Esophagus muscularis mucosa (tissue), 4 donors: ENCODE measurements at places on chromosomes 3 and 15.

- no peak for DNase-seq
Measured at GRCh38 chr3:63061449-63061848, 186.2 kb upstream of the CADPS start.

GRCh38 chr3:77524946-77525682, 485.2 kb downstream of the ROBO2 start:
- DNase-seq = no peak

GRCh38 chr3:42163622-42164244, 72.6 kb downstream of the TRAK1 start:
- no peak for DNase-seq

- no peak for DNase-seq
Measured at GRCh38 chr3:55406696-55407425, 80.2 kb downstream of the WNT5A start.
